HTR-8/SVneo (cell line): ENCODE measurements at places on chromosomes 5 and 9.

DNA sequence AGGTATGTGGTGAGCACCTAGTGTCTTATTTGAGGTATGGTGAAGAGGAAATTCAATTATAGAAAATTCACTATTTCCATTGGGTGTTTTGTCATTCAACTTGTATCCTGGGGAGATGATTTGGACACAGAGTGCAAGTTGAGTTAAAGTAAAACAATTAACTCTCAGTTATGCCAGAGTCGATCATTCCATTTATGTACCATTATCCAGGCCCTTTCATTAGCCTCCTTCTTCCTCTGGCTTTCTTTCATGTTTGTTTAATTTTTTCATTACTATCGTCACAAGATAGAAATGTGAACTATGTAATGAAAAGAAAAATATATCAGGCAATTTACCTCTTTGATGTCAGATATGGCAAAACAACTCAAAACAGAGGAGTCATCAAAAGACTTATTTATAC lies 1347.2 kb upstream of the NUDT12 start:
- no peak for DNase-seq

GRCh38 chr5:142758062-142758795 lies 11.9 kb upstream of the ARHGAP26 start:
- no peak for DNase-seq

DNA sequence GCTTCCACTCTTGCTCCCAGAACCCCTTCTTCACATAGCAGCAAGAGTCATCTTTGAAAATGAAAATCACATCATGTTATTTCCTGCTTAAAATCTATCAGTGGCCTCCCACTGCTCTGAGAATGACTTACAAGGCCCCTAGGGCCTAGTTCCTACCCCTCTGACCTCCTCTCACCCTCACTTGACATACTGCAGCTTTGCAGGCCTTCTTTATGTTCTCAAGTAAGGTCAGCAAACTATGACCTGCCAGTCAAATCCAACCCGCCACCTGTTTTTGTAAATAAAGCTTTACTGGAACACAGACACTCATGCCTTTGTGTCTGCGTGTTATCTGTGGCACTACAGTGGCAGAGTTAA lies 185.7 kb downstream of the NR3C1 start:
- DNase-seq, result no peak

DNA sequence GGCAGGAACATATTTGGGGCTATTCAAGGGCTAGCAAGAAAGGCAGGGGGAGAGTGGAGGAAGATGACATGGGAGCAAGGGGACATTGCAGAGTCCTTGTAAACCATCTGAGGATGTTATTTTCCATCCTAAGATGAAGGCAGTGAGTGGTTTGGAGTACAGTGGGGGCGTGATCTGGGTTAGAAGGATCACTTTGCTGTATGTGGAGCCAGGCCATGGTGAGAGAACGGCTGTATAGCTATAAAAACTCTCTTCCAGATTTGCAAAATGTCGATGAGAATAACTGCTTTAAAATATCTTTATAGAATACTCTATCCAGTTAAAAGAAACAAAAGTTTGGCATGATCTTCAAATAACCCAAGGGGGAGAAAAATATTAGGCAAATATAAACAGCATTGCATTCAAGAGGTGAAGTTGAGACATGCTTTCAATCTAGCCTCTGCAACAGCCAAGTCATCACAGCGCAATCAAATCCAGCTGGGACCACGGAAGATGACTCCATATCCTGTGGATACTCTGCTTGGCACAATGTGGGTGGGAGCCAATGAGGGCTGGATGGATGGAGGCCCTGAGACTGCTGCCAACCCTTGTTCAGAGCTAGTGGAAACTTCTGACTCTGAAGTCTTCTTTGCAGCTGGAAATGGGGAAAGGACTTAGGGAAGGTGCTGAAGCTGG lies 111.5 kb upstream of the BASP1 start:
- DNase-seq, result no peak

- DNase-seq, result no peak
Measured at GRCh38 chr5:81778642-81779041, 27.7 kb upstream of the SSBP2 start.

DNA sequence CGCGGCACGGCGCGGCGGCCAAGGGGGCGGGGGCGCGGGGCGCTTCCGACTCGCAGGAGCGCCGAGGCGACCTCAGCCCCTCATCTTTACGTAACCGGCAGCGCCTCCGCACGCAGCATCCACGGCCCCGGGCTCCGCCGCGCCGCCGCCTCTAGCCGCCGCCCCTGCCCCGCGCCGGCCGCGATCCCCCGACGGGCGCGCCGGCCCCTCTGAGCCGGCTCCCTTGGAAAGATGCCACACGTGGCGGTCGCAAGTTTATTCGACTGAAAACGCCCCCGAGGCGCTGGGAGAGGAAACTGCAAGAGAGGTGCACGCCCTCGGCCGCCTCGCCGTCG lies 1.0 kb downstream of the KLF9 start:
- no peak for DNase-seq

DNA sequence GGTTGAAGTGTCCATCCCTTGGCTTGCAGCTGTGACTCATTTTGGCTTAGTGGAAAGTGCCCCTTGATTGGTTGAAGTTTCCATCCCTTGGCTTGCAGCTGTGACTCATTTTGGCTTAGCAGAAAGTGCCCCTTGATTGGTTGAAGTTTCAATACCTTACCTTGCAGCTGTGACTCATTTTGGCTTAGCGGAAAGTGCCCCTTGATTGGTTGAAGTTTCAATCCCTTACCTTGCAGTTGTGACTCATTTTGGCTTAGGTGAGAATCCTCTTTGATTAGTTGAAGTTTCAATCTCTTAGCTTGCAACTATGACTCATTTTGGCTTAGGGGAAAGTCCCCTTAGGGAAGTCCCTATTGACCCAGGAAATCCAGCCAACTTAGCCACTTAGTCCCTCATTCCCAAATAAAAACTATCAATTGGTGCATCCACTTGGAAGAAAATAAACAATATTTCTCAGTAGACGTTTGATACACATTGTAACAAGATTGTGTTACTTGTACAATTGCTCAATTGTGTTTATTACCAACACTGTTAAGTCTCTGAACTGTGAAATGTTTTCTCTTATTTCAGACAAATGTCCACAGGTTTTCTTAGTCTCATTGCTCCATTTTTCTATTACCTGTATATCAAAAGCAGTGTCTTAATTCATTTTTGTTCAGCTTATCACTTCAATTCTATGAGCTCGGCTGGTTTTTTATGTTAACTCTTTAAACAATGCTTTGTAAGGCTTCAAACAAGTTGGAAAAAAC lies 2308.8 kb upstream of the ACO1 start:
- no peak for DNase-seq

DNA sequence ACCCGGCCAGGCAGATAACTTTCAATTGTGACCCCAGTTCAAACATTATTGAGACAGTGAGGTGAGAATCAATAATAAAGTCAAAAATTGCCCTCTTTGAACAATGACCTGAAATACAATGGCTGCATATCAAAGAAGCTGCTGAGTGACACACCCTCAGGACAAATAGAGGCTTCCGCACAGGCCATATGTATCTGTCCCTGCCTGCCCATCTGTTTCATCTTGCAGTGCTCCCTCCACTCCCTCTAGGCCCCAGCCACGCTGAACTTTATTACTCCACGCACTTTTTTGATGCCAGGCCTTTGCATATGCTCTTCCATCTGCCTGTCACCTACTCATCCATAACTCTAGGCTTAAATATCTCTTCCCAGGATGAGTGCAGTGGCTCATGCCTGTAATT lies 15.9 kb upstream of the PFDN1 start:
- DNase-seq, result no peak

DNA sequence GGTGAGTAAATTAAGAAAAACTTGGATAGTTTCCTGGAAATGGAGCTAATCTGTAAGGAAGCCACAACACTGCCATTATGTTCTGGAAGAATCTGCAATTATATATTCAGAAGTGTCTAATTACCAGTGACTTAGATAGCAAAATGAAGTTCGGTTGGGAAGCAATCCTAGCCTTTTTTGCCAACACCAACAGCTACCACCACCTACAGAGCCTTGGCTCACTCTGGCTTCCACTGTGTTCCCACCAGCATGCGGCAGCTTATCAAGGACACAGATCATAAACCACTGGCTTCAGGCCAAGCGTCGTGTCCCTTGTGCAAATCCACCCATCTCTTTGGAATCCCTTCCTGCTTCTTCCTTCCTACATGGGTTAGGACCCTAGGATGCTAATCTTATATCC lies 118.0 kb upstream of the PCA3 start:
- DNase-seq, result no peak

DNA sequence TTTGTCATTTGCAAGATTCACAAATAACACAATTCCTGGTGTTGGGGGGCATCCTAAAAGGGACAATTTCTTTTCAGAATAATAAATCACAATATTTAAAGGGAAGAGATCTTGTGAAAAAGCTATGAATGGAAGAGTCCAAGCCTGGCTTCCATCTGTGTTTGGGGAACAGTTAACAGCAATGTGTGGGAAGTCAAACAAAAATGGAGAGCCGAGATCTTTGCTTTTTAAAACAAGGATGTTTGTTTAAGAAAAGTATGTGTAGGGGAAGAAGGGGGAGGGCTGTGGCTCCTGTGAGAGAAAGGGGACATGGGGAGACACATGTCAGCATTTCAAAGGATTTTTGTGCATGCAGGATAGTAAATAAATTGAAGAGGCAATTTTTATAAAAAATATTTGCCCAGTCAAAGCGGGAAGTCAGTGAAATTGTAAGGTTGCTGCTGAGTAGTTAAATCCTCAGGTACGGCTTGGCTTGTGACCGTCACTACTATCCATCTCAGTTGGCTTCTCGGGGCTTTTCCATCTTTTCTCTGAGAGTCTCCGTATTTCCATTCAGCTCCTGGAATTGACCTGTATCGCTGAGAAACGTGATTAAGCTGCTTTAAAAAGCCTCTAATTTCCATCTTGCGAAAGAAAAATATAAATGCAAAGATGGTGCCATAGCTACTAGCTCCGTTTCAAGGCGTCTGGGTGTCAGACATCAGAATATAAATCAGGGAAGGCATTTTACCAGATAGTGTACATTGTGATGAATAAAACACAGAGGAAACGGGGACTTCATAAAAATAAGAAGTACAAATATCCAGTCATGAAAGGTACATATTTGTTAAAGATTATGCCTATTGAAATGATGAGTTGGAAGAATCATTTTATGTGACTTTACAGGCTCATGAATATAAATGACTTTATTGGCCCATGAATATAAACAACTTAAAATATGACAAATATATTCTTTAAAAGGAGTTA lies 52.9 kb upstream of the VCAN start:
- DNase-seq, result no peak

GRCh38 chr5:142145106-142145900 lies 36.7 kb downstream of the NDFIP1 start:
- peak; percentile 60 for DNase-seq

GRCh38 chr9:128072144-128073021 lies 4.4 kb downstream of the SLC25A25 start:
- DNase-seq, result no peak

DNA sequence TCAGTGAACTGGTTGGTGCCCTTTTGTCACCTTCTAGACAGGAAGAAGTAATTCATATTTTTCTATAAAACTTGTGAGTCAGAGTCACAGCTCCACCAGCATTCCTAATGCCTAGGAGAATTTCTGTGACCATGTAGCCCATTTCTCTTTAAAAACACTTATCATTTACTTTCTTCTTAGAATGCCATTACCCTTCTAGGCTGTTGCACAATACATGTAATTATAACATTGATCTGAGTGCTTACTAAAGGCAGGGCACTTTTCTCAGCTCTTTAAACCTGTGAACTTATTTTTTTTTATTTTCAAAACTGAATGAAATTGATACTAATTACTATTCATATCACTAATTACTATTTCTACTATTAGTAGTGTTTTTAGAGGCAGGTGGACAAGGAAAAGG lies 373.7 kb downstream of the TLE4 start:
- DNase-seq, result peak; percentile 2

GRCh38 chr5:6861036-6861435 lies 147.8 kb downstream of the TENT4A start:
- DNase-seq, result no peak

- no peak for DNase-seq
Measured at GRCh38 chr9:133886563-133887501, 105.3 kb downstream of the VAV2 start.

- no peak for DNase-seq
Measured at GRCh38 chr5:264338-264737, 7.1 kb upstream of the PDCD6 start.

GRCh38 chr9:113658545-113658895 lies 195.0 kb downstream of the RGS3 start:
- no peak for DNase-seq

DNA sequence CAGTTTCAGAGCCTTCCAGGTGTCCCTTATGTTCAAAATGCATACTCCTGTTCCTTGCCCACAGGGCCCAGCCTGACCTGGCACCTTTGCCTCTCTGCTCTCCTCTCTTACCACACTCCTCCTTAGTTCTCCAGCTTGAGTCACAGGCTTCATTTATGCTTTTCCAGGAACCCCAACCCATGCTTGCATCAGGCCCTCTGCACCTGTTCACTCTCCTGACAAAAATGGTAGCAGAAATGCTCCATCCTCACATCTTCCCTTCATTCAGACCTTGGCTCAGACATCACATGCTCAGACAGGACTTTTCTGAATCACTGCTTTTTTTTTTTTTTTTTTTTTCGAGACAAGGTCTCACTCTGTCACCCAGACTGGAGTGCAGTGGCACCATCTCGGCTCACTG lies 15.1 kb upstream of the RNF145 start:
- DNase-seq, result no peak

DNA sequence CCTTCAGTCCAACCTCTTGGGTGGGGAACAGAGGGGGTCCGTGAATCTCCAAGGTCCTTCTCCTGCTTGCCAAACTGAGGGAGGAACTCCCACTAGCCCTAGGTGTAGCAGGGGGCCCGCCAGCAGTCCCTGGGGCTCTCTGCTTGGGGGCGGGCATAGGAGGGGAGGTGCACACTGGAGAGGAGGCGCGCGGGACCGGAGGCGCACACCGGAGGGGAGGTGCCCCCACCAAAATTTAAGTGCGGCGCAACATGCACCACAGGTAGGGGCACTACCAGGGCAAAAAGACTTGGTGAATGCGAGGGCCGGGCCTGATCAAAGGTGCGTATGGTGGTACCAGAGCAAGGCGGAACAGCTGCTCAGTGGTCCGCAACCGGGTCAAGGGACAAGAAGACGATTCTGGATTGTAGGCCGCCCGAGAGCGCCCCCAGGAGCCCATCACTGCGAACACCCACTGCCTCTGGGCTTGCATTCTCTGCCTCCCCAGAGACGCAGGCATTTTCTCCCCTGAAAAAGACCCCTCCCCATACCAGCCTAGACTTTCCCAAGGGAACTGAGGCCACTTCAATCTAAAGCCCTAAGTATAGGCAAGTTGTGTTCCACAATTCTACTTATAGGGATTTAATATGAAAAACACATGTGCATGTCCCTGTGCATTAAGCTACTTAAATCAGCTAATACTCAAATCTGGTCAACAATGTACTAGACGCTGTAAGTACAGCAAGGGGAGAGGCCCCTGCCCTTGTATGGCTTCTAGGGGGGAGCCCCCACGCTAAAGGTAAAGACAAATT lies 50.6 kb downstream of the TGFBI start:
- DNase-seq, result no peak

GRCh38 chr5:125410537-125411070 lies 664.2 kb upstream of the ZNF608 start:
- peak; percentile 10 for DNase-seq

DNA sequence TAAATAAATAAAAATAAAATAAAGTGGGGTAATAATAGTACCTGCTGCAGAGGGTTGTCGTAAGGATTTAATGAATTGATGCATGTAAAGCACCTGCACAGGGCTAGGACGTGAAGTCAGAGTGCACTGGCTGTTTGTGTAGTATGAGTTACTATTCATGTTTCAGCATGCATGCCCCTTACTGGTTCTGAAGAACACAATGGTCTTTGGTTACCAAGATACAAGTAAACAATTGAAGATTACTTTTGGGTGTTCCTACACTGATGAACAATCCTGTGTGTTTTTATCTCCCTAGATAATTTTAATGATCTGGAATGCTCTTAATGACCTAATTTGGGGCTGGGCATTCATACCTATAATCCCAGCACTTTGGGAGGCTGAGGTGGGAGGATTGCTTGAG lies 23.2 kb upstream of the PRRC2B start:
- DNase-seq, result no peak
